ENCODE measurements at places on chromosomes 1 and 21.

- DNase-seq: no peak
These were observed 62.8 kb upstream of the COA6 start for GRCh38 chr1:234310460-234310817.

- DNase-seq: no peak
These were observed 36.4 kb downstream of the DNM3 start for GRCh38 chr1:171877701-171878100.

DNA sequence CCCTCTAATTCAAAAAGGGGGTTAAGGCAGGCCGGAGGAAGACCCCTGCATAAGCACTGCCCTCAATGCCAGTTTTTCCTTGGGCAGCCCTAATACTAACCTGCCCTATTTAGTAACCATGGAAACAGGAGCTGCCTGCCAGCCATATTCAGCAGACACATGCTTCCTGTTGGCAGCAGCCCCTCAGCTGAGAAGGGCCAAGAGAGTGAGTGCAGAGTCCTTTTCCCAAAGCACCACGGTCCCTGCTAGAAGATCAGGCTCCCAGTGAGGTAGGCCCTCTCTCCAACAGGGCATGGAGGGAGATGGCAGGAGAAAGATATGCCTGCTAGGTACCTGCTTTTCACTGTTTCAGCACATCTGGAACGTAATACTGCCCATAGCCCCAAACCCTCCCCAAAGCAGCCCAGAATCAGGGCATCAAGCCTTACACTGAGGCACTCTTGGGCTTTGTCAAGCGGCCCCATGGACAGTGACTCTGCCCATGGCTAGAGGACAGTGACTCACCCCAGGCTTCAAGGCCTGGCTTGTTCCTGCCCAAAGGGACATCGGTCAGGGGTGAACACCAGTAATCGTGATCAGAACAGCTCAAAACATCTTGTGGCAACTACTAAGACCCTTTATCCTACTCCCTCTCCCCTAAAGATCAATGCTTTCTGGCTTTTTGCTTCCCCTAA is 64.5 kb downstream of the BCAR3 start:
- DNase-seq: no peak

- DNase-seq: no peak
These were observed 23.0 kb downstream of the APP start for GRCh38 chr21:26147535-26147934.

- no peak for DNase-seq
These were observed 48.9 kb downstream of the SPATA46 start for GRCh38 chr1:162327788-162328165.

- no peak for DNase-seq
These were observed 13.7 kb downstream of the MEGF6 start for GRCh38 chr1:3597599-3597964.

DNA sequence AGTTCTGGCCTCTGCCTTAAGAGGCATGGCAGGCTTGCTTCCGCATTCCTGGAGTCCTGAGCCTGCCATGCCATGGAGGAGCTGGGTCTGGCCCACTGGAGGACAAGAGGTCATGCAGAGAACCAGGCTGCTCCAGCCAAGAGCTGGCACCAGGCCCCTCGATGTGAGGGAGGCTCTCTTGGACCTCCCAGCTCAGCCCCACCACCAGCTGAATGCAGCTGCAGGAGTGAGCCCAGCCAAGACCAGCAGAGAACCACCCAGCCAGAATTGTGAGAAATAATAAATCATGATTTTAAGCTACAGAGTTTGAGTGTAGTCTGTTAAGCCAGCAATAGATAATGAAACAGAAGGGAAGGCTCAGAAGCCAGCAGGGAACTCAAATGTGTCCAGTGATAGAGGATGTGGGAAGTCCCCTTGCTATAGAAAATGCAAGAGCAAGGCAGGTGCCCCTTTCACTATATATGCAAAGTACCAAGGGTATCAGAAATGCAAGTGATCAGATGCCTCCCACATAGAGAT is 118.4 kb downstream of the HIVEP3 start:
- peak; percentile 20 for DNase-seq

GRCh38 chr21:29942034-29942433 is 2.2 kb upstream of the GRIK1 start:
- no peak for DNase-seq

DNA sequence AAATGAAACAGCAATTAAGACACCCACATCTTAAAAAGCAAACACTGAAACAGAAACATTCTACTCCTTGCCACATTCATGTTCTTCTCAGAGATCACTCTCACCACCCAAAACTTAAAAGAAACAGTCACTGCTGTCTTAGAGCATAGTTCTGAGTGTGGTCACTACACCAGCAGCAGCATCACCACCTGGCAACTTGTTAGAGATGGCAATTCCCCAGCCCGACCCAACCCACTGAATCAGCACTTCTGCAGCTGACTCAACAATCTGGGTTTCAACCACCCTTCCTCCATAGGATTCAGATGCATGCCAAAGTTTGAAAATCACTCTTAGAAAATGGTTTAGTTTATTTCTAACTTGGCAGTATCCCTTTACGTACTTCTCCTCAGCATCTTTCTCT is 126.1 kb downstream of the CDC42BPA start:
- no peak for DNase-seq

DNA sequence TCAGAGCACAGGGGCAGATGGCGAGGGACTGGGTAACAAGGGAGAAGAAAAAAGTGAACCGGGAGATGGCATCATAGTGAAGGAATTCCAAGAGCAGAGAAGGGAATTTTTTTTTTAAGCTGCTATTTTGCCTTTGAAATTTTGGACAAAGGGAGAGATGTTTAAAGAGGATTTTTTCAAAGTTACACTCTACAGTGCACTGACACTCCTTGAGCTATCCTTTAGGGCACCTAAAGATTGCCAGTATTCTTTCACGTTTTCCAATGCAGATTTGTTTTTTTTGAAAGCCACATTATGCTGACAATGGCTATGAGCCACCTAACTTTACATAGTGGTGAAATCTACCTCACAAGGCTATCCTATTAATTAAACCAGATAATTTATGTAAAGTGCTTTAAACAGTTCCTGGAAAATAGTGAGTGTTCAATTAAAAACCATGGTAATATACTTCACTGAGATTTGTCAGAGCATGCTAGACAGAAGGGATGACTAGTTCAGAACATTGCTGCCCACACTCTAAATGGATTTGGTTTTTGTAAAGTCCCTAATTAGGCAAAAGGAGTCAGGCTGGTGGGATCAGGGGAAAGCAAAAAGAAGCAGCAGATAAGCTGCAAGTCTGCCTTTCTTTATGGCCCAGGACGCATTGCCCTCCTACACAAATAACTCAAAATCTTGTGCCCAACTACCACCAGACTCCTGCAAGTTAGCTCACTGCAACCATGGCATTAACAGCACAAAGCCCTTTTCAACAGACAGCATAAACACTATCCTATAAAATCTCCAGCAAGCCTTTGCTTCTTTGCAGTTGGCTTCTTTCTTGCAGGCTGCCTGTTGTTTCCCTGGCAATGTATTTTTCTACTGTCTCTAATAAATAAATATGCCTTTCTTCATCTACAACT is 53.9 kb downstream of the PRDX6 start:
- no peak for DNase-seq

DNA sequence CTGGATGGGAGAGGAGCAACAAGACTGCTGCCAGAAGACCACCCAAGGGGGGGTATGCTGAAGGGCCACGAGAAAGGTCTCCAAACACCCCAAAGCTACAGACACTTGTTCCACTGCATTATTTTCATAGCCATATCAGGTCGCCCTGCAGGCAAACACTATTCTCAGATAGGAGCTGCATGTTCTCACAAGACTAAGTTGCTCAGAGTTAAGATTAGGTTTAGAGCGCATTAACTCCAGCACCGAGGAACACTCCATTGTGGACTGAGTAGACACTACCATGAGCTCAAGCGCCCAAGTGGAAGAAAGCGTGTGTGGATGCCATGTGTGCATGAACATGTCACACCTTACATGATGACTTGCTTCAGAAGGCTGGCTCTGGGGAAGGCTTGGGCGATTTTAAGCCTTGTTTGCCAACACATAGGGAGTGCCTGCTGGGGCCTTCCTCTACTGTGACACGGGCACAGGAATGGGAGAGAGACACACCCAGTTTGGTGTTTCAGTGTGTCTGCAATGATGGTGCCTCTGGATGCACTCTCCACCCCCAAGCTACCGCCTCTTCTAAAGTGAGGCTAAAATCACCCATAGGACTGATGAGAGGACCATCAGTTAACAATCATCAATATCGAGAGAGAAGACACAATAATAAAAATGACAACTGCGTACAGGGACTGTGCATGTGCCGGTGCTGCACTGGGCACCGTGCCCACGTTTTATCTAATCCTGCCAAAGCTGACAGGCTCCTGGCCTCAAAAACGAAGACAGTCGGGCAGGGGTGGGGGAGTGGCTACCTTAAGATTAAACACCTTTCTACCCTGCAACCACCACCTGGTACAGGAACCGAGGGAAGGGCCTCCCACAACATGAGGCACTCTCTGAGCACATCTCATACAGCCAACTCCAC is 34.9 kb downstream of the SSBP3 start:
- no peak for DNase-seq

GRCh38 chr1:167935216-167936067 is 1.0 kb upstream of the DCAF6 start:
- peak; percentile 91 for DNase-seq

DNA sequence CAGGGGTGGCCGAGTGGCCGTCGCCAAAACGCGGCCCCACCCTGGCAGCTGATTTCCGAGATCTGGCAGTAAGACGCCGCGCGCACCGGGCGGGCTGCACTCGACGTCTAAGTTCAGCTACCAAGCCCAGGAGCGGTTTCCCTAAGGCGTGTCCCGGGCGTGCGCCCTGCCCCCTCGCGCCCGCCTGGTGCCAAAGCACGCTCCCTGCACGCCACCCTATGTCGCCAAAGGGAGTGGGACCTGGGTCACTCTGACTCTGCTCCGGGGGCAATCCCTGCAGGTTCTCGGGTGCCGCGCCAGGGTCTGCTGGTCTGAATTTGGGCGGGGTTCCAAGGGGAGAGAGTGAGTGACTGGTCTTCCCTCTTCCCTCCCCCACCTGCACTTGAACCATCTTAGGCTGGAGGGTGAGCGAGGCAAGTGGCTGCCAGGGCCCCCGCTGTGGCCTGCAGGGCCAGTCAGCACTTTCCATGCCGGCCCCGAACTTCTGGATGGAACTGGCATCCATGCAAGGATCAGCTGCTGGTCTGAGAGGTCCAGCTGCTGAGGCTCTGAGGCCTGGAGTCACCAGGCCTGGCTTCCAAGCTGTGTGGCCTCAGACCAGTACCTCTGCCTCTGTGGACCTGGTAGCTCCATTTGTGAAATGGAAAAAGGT is at the start of gene LRRC38:
Gene LRRC38, minus strand, starts transcription at position 109 of the 652 bp plus-strand sequence. CDS start 410 bp downstream, outside the sequence.
- DNase-seq: peak; percentile 29
